Fibroblast of lung (primary cell): ENCODE measurements at places on chromosomes 11 and 22. TPM values are rescaled to one million over a fixed set of nuclear protein-coding genes. Genes with fewer than 3 reads are reported as not detected.

CLTCL1 gene
- total RNA-seq, result 11.3 and 13.4 TPM in 2 replicates

MMP26 gene
- not detected in 2 replicates for total RNA-seq

HBG1 gene
- not detected in 2 replicates for total RNA-seq

MYO18B gene
- under 0.01 and 0.17 TPM in 2 replicates for total RNA-seq

MS4A3 gene
- total RNA-seq, result not detected in 2 replicates

TSPAN32 gene
- 0.17 and 0.26 TPM in 2 replicates for total RNA-seq

ARVCF gene
- 13.9 and 15.7 TPM in 2 replicates for total RNA-seq

GUCY1A2 gene
- total RNA-seq, result 0.50 and 2.6 TPM in 2 replicates

KCNJ11 gene
- not detected in 2 replicates for total RNA-seq

NLRP14 gene
- under 0.01 and 0.17 TPM in 2 replicates for total RNA-seq

RAB3IL1 gene
- 13.4 TPM in 2 replicates for total RNA-seq

CASTOR1 gene
- 5.0 and 5.6 TPM in 2 replicates for total RNA-seq

ENDOD1 gene
- total RNA-seq, result 28.2 and 33.4 TPM in 2 replicates

DCDC1 gene
- under 0.01 and 0.17 TPM in 2 replicates for total RNA-seq

HEPN1 gene
- total RNA-seq, result not detected in 2 replicates

TESMIN gene
- total RNA-seq, result 0.26 and 2.0 TPM in 2 replicates

SH3BP1 gene
- 3.1 and 6.2 TPM in 2 replicates for total RNA-seq

IL18 gene
- 0.17 and 0.26 TPM in 2 replicates for total RNA-seq

TPBGL gene
- total RNA-seq, result under 0.01 TPM in 1 of 2 replicates, not detected in the other

CRYBB3 gene
- not detected in 2 replicates for total RNA-seq

OR2AG2 gene
- under 0.01 TPM in 2 replicates for total RNA-seq

WNT11 gene
- total RNA-seq, result 0.33 and 0.51 TPM in 2 replicates

EMID1 gene
- total RNA-seq, result 0.50 and 2.8 TPM in 2 replicates

FAT3 gene
- 5.9 and 16.2 TPM in 2 replicates for total RNA-seq

LIF gene
- total RNA-seq, result 3.6 and 11.2 TPM in 2 replicates
